ENCODE measurements at places on chromosomes 3 and 15.

- DNase-seq, result peak; percentile 44
These were observed 80.7 kb downstream of the FMN1 start for GRCh38 chr15:33113666-33114373.

GRCh38 chr3:30319713-30320112 lies 286.7 kb upstream of the TGFBR2 start:
- DNase-seq, result peak; percentile 64

GRCh38 chr15:61421938-61422337 lies 192.8 kb upstream of the RORA start:
- no peak for DNase-seq

GRCh38 chr3:170751083-170751898 lies 118.7 kb downstream of the RPL22L1 start:
- DNase-seq, result peak; percentile 31

DNA sequence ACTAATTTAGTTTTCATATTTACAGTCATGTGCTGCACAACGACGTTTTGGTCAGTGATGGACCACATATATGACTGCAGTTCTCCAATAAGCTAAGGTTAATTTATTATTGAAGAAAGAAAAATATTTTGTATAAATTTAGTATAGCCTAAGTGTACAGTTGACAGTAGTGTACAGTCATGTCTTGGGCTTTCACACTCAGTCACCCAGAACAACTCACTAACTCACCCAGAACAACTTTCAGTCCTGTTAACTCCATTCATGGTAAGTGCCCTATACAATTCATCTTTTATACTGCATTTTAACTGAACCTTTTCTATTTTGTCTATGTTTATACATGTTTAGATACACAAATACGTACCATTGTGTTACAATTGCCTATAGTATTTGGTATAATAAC lies 3.8 kb upstream of the GABRR3 start:
- no peak for DNase-seq

- peak; percentile 46 for DNase-seq
These were observed 82.2 kb upstream of the CTDSPL start for GRCh38 chr3:37779289-37780152.

All from HT-29 (cell line).